ENCODE measurements at places on chromosomes 11 and 22.

GRCh38 chr11:126156814-126157213 is 54.6 kb downstream of the RPUSD4 start:
- no peak for DNase-seq

DNA sequence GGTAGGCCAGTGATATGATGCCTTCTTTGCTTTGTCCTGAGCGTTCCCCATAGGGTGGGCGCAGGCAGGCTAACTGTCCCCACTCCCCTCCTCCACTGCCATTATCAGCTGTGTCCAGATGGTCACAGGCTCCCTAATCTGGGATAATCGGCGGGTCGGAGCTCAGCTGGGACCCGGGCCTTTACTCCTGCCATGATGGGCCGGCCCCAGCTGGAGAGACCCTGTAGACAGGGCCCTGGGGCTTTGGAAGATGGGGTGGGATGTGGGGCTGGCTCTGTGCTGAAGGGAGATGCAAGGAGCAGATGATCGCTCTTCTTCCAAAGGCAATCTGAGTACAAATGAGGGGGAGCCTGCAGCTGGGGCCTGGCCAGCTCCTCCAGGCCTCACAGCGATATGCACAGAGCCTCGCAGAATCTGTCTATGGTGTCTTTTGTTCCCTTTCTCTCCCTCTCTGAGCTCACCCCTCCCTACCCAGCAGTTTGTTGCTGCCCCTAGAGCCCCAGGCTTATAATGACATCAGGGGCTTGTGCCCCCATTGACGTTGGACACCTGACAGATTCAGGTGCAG is 11.9 kb downstream of the KLHL35 start:
- no peak for DNase-seq

- no peak for DNase-seq
Measured at GRCh38 chr22:33456511-33456910, 398.3 kb upstream of the SYN3 start.

DNA sequence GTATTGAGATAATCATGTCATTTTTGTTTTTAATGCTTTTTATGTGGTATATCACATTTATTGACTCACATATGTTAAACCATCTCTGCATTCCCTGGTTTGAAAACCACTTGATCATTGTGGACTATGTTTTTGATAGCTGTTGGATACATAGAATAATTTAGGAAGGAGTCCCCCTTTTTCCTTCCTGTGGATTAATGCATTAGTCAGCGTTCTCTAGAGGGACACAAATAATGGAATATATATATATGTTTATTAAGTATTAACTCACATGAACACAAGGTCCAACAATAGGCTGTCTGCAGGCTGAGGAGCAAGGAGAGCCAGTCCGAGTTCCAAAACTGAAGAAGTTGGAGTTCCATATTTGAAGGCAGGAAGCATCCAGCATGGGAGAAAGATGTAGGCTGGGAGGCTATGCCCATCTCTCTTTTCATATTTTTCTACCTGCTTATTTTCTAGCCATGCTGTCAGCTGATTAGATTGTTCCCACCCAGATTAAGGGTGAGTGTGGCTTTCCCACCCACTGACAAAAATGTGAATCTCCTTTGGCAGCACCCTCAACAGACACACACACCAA is 123.8 kb downstream of the ZNF280B start:
- no peak for DNase-seq

- DNase-seq: no peak
Measured at GRCh38 chr11:64610596-64610995, 19.6 kb downstream of the SLC22A12 start.

DNA sequence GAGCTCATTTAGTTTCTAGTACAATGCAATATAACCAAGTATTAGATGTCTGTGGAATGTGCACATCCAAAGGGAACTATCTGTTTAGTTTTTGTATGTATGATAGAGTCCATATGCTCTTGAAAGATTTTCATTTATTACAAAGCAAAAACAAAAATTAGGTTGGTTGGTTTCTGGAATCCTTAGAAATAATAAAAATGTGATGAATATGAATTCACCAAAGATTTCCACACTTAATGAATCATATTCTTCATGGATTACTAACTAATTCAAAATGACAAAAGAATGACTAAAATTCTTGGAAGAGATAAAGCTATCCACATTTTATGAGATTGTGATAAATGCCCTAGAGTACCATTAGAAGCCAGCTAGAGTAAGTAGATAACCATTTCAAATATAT is 261.1 kb downstream of the SBF2 start:
- peak; percentile 31 for DNase-seq

DNA sequence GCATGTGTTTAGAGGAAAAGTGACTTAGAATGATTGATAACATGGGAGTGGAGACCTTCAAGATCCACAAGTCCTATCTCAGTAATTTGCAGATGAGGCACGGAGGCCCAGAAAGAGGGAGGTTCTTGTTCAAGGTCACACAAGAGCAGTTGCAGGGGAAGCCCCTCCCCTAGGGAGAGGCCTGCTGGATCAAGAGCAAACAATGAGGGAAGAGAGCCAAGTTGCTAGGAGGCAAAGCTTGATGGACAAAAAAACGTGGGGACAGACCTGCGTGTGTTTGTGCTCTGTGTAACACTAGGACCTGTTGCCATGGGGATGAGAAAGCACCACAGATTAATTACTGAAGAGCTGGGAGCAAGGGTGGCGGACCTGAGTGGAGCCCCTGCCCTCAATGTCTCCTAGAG is 6.4 kb upstream of the MFRP start:
- no peak for DNase-seq

DNA sequence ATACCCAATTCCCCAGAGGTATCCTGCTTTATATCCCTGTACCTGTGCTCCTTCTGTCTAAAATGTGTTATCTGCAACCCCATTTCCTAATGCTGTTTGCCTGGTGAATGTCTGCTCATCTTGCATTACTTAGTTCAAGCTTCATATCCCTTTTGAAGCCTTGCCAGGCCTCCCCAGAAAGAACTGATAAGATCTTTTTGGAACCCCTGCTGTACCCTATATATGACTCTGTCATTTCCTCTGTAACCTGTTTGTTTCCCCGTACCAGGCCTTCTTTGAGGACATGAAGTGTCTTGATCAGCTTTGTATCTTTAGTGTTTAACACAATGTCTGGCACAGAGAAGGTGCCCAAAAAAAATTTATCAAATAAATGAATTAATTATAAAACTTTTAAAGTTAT is 77.6 kb downstream of the LIF start:
- no peak for DNase-seq

GRCh38 chr22:41597635-41597953 is 8.0 kb upstream of the PMM1 start:
- DNase-seq: no peak

- DNase-seq: no peak
Measured at GRCh38 chr11:1194977-1195681, 27.7 kb upstream of the MUC5B start.

- DNase-seq: no peak
Measured at GRCh38 chr11:90284171-90284570, 61.3 kb upstream of the CHORDC1 start.

DNA sequence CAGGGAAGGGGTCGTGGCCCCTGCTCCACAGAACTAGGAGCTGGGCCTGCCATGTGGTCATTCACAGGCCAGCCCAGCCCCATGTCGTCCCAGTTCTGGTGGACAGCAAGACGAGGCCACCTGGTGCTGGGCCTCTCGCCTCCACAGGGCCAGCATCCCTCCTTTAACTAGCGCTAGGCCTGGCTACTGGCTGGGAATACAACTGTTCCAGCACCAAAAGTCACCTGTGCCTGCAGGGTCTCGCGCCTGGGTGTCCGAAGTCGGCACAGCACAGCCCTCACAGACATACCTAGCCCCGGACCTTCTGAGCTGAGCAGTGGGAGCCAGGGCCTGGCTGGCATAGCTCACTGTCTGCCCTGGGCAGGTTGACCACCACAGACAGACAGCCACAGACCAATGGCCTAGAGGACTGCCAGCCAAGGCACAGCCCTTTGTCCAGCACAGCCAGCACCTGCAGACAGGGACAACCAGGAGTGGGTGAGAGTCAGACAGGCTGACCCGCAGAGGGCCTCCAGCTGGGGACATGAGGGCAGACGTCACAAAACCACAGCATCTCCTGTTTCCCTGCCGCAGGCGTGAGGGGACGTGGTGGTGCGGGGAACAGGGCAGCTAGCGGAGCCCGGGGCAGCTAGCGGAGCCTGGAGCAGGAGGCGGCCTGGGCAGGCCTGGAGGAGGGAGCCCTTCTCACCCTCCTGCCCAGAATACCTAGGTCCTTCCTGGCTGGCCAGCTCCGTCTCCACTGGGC is 27.2 kb upstream of the TH start:
- no peak for DNase-seq

DNA sequence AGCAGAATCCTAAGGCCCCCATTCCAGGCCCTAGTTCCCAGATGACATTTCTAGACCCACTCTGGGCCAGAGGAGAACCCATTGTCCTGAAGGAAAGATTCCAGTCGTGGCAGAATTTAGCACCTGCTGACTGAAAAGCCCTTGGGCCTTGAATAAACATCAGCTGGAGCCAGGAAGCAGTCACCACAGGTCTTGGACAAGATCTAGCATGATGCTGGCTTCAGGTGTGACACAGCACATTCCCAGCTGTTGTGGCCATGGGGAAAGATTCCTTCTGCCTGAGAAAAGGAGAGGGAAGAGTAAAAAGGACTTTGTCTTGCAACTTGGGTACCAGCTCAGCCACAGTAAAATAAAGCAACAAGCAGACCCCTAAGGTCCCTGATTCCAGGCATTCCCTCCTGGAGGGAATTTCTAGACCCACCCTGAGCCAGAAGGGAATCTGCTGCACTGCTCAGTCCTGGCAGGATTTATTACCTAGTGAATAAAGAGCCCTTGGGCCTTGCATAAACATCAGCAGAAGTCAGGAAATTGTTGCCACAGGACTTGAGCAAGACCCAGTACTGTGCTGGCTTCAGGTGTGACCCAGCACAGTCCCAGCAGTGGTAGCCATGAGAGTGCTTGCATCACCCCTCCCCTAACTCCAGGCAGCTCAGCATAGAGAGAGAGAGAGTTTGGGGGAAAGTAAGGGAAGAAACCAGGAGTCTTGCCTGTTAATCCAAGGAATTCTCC is 42.5 kb upstream of the PAMR1 start:
- no peak for DNase-seq

DNA sequence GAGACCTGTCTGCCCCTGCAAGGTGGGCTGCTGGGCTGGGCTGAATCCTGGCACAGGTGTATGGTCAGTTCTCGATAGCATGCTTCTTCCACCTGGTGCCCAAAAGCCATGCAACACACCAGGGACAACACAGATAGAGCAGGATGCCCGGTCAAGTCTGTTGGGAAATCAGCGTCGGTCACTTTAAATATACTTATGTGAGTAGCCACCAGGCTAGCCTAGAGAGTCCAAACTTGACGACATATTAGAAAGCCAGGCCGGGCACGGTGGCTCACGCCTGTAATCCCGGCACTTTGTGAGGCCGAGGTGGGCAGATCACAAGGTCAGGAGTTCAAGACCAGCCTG is 8.9 kb downstream of the C1QTNF6 start:
- no peak for DNase-seq

DNA sequence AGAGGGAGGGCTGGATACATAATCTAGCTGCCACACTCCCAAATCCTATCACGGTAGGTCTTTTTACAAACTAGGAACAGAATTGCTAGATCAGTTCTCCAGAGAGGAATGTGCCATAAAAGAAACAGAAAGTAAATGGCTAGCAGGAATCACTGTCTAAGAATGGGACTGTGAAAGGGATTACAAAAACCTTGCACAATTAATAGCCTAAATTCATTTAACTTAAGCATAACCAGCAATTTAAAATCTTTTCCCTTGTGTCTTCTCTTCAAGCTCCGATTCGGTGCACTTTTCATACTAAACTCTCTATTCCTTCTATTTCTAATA is 35.2 kb downstream of the APOL5 start:
- no peak for DNase-seq

DNA sequence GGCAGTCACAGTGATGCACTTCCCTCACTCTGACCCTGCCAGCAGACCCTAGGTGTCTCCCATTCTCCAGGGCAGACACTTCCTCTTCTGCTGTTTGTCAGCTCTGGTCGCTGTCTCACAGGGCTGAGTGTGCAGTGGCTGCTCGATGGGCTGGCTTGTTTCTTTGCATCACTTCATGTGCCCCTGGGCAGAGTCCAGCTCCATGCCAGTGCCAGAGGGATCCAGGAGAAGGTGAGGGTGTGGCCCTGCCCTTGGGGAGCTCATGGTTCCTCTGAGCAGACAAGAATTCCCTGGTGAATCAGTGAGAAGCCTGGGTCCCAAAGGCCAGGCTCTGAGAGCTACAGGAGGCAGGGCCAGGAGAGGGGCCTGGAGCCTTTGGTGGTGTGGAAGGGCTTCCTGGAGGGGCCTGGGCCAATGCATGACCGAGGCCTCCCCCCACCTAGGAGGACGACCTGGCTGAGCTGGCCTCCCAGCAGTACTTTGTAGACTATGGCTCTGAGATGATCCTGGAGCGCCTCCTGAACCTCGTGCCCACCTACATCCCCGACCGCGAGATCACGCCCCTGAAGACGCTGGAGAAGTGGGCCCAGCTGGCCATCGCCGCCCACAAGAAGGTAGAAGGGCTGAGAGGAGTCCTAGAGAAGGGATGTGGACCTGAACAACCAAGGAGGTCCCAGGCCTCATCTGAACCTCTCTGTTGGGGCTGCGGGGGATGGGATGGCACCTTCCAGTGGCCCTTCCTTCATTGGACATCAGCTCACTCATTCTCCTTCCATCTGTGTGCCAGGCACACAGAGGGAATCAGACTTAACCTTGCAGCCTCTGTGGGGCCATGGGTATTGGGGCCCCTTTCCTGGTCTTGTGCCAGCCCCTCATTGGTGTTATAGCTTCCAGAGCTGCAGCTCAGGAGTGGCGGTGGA is 66.1 kb downstream of the MYO7A start:
- no peak for DNase-seq

DNA sequence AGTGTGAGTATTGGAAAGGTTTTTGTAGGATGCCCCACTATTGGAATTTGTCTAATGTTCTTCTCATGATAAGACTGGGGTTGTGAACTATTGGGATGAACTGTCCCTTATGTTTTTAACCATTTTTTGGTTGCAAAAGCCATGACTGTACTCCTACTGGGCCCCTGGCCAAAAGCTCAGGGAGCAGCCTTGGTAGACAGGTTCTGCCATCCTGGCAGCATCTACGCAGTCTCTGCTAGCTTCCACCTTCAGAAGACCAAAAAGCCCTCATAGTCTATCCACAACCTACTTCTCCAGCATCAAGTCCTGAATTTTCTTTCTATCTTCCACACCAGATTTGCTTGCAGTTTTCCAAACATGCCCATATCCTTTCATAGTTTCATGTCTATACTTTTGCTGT is 211.8 kb downstream of the TENM4 start:
- DNase-seq: no peak

DNA sequence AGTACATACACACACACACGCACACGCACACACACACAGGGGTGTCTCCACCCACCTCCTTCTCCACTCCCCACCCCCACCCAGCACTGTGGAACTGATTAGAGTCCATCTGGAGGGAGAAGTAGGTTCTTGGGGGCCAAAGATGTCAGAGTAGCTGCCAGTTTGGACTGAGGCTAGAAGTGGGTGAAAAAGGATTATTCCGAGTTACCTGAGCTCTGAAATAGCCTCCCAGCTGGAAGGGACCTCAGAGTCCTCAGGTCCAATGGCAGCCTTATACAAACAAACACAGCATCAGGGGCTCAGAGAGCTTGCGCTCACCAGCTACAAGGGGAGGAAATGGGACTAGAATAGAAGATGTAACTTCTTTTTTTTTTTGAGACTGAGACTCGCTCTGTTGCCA is 20.8 kb downstream of the IL10RA start:
- no peak for DNase-seq
